ENCODE measurements at places on chromosomes 4 and X. TPM values are rescaled to one million over a fixed set of nuclear protein-coding genes. Genes with fewer than 3 reads are reported as not detected.

The PF4V1 gene
- polyA plus RNA-seq = not detected

The VEGFD gene
- 0.94 TPM for polyA plus RNA-seq

The GAB1 gene
- polyA plus RNA-seq = 11.4 TPM

The ZNF330 gene
- polyA plus RNA-seq = 49.9 TPM

The VCX3B gene
- polyA plus RNA-seq = not detected

The RAP2C gene
- 21.9 TPM for polyA plus RNA-seq

The COX7B2 gene
- polyA plus RNA-seq = not detected

The BRS3 gene
- 0.10 TPM for polyA plus RNA-seq

The TGIF2LX gene
- not detected for polyA plus RNA-seq

The CHM gene
- 12.2 TPM for polyA plus RNA-seq

The MAGEA8 gene
- not detected for polyA plus RNA-seq

The CSN1S1 gene
- polyA plus RNA-seq = 0.19 TPM

The USP26 gene
- polyA plus RNA-seq = not detected

The GC gene
- polyA plus RNA-seq = 1.5 TPM

The GAGE12F gene
- polyA plus RNA-seq = not detected

The ATP6AP2 gene
- polyA plus RNA-seq = 116 TPM

The CLDN22 gene
- not detected for polyA plus RNA-seq

The LDB2 gene
- polyA plus RNA-seq = 29.0 TPM

The CPLX1 gene
- polyA plus RNA-seq = 3.6 TPM

Data from urinary bladder (tissue), 4 donors.